ENCODE measurements at places on chromosomes 6 and 20.

DNA sequence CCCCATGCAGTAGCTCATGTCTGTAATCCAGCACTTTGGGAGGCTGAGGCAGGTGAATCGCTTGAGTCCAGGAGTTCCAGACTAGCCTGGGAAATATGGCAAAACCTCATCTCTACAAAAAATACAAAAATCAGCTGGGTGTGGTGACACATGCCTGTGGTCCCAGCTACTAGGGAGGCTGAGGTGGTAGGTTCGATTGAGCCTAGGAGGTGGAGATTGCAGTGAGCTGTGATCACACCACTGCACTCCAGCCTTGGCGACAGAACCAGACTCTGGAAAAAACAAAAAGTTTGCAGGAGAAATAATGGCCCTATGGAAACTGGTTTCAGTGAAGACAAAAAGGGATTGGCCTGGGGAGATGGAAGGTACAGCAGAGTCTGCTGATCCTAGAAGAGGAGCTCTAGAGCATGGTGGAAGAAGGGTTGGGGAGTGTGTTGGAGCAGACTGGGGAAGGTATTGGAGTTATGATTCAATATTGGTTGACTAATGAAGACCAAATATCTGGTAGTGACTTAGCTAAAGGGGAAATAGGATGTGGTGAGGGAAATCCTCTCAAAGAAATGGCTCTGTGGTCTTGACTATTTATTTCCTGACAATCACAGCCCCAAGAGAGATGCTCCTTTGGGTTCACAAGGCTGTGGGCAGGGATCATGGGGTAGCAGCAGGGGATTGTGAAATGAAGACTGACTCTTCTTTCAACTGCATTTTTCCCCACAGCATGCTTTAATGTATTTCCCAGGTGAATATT, 281.9 kb downstream of the UTRN start:
- DNase-seq, result no peak

DNA sequence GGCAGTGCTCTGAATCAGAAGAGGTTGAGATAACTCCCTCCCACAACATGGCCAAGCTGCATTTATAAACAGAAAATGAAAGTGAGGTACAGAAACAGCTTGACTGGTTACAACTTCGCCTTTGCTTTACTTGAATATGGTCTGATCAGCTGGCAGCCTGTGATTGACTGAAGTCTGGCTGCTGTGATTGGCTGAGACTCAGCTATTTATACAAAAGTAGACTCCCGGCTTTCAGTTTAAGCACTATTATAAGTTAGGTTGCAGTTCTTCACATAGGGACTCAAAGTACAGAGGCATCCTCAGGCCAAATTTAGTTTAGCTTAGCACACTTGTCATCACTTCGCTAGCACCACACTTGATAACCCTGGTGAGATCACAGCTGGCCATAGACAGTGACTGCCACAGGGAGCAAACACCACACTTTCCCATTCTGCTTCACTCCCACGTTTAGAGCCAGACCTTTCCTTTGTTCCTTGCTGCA, 362.6 kb downstream of the EPM2A start:
- peak; percentile 7 for DNase-seq

DNA sequence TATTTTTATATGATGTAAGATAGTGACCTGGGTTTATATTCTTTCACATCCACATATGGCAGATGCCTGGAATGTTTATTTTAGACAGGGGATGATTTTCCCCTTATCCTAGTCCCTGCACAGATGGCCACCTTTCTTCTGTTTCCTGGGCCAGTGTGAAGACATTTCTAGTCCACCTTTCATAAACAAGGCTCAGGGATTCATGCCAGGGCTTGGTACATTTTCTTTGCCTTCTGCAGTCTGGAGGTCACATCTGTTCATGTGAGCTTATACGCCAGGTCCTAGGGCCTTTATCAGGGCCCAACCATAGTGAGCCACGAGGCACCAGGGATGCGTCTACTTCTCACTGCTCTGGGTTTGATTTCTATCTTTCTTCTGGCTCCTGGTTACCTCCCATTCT, 38.0 kb upstream of the ERVFRD-1 start:
- no peak for DNase-seq

GRCh38 chr6:167731731-167732422, 94.8 kb upstream of the AFDN start:
- DNase-seq, result no peak

- no peak for DNase-seq
Measured at GRCh38 chr6:71385111-71385822, 96.7 kb downstream of the OGFRL1 start.

DNA sequence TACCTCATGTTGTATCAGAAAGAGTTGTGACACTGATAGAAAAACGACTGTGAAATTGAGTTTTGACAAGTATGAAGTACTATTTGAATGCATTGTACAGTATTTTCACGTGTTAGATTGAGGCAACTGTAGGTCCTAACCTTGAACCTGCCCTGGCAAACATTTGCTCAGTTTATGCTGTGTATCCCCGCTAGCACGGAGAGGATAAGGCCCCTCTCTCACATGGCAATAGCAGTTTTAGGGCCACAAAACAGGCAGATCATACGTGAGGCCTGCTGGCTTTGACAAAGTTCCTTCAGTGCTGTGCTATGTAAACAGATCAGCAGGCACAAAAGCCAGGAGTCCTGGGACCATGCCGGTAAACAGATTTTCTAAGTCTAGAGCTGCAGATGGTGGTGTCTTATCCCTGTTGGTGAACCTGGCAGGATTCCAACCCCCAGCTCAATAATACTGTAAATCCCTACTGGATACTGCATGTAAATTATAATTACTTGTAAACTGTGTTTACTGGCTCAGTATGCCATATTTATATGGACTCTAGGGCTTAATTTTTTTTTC, 23.8 kb upstream of the FAM217A start:
- DNase-seq, result no peak

DNA sequence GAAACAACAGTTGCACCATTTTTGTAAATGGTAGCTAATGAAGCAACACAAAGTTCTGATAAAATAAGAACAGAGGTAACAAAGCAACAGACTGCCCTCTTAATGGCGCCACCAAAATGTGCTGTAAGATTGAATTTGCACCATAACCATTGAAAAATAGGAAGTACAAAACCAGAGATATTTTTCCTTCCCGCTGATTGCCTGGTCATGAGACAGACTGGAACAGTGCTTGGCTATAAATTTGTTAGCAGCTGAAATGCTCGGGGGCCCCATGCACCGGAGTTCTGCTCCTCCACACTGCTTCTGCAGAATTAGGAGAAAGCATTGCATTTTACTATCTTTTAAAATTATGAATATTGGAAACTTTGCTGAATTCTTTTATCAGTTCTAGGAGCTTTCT, 164.4 kb upstream of the QKI start:
- DNase-seq, result no peak
